GM13976 (cell line): ENCODE measurements at places on chromosomes 3 and 15.

GRCh38 chr3:13414040-13414729 lies 5.9 kb downstream of the NUP210 start:
- peak; percentile 91 for DNase-seq

DNA sequence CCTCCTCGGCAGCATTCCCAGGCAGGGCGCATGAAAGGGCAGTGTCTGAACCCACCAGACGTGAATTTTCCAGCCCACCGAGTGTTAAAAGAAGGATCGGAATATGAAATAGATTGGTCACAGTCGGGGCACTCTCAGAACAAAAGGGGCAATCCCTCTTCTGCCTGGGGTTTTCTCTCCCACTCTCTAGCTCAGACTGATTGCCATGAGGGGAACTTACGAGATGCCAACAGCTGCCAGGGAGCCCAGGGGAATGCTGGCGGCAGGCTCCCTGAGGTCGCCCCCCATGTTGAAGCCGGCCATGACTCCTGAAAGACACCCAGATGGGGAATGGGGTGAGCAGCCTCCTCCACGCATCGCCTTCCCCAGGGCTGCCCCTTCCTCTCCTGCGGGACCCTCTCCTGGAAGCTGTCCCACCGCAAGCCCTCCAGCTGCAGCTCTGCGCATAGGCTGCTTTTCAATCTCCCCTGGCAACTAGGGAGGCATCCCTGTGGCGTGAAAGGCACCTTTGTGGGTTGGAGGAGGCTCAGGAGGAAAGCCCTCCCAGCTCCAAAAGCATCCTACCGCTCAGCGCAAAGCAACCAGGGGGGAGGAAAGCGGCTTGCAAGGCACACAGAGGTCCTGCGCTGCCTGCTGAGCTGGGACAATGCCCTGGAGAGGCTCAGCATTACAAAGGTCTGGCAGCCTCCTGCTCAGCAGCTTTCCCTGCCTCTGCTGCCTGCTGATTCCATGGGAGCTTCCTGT lies 64.8 kb upstream of the HEG1 start:
- DNase-seq = no peak

- no peak for DNase-seq
These were observed 307.9 kb downstream of the PDCD6IP start for GRCh38 chr3:34106379-34106778.

DNA sequence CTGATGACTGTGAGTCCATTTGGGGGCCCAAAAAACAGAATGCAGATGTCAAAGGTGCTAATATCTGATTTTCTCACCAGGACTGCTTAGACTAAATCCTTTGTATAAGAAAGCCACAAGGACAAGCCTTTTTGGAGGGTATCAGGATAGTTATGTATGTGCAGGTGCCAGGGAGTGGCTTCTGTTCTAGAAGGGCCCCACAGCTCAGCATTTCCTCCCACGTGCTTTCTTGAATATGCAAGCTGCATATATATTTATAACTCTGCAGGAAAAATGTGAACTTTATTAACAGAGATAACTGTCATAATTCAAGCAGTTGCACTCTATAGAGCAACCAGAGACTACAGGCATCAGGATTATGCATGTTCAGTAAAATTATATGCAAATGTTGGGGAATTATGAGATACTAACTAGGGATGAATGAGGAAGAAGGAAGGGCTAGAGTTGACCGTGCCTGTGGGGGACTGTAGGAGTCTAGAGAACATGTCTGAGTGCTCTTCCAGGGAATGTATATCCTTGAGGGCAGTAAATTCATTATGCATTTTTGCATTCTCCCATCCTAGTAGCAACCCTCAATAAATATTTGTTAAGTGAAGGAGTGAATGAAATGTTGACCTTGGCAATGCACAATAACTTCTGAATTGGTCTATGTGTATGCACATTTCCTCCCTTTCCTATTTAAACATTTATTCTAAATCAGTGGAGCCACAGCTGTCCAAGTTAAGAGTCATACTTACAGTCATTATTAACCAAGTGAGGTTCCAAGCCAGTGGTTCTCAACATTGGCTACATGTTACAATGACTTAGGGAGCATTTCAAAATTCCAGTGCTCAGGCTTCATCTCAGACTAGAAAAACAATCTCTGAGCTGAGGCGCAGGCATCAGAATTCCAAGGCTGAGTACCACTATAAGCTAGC lies 94.8 kb upstream of the ANKRD28 start:
- DNase-seq = no peak

DNA sequence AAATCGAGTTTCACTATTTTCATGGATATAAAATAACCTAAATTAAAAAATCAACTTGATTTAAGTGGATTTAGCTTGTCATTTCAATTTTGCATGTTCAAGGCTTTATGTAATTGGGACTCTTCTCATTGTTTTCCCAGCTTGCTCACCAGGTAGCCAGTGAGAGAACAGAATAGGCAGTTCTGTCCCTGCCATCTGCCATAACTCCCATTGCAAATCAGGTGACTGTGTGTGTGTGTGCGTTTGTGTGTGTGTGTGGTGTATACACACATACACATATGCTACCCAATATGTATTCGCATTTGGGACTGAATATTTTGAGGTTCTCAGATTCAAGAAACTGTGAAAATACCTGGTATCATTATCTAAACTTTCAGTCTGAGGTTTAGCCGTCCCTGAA lies 1069.8 kb downstream of the IGSF11 start:
- no peak for DNase-seq

GRCh38 chr3:112813016-112813415 lies 33.6 kb downstream of the CD200R1L start:
- no peak for DNase-seq
